ENCODE measurements at places on chromosomes 1 and 21.

- DNase-seq = no peak
Measured at GRCh38 chr1:24085546-24085945, 26.4 kb downstream of the MYOM3 start.

GRCh38 chr1:30130099-30130498 is 593.3 kb downstream of the MATN1 start:
- no peak for DNase-seq

- no peak for DNase-seq
Measured at GRCh38 chr1:6512908-6513280, 21.4 kb upstream of the PLEKHG5 start.

- DNase-seq = no peak
Measured at GRCh38 chr1:178649582-178650350, 75.3 kb upstream of the RALGPS2 start.

- DNase-seq = no peak
Measured at GRCh38 chr1:151485685-151486255, 25.4 kb upstream of the CGN start.

DNA sequence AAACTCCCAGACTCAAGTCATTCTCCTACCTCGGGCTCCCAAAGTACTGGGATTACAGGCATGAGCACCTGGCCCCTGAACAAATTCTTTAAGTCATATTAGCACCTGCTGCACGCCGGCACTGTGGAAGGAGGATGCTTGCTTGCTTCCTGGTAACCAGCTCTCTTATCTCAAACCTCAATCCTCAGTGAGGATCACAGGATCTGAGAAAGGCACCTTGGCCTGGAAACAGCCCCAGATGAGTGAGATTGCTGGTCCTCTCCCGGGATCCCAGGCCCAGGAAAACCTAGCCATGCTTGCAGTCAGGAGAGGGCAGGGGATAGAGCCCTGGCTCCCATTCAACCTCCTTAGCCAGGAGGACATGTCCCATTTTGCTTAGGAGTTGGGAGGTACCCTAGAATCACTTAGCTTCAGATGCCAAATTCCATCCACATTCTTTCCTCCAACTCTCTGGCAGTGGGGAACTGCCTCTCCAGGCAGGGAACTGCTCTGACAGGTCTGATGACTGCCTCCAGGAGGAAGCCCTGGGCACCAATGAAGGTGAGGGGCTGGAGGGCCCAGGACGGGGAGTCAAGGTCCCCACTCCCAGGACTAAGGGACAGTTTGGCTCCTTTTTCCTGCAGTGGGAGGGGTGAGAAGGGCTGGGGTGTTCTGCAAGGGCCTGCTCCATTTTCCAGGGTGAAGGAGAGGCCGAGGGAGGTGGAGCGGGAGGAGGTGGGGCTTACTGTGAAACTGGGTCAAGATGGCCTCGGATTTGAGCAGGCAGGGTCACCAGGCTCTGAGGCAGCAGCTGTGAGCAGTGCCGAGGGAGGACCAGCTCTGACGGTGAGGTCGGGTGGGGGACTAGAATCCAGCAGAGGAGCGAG is 9.5 kb downstream of the GPR37L1 start:
- DNase-seq = peak; percentile 89

- no peak for DNase-seq
Measured at GRCh38 chr1:233815865-233816264, 88.6 kb upstream of the SLC35F3 start.

DNA sequence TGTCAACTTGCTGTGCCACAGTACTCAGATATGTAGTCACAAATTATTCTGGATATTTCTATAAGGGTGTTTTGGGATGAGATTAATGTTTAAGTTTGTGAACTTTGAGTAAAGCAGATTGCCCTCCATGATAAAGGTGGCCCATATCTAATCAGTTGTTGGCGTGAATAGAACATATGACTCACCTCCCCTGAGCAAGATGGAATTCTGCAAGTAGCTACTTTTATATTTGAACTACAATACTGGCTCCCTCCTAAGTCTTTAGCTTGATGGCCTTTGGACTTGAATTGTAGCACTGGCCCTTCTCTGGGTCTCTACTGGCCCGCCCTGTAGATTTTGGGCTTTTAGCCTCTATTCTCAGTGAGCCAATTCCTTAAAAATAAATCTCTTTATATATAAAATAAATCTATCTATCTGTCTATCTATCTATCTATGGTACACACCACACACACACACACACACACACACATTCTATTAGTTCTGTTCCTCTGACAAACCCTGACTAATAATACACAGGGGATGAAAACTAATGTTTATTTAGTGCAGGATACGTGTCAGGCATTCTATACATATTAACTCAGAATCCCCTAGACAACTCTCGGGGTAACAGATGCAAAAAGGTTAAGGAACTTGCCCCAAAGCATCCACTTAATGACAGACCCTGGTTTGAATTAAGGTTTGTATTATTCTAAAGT is 37.9 kb upstream of the PDC start:
- DNase-seq = no peak

- peak; percentile 80 for DNase-seq
Measured at GRCh38 chr1:110084227-110085078, 14.0 kb upstream of the ALX3 start.

GRCh38 chr1:94327001-94327690 is 89.8 kb upstream of the ARHGAP29 start:
- peak; percentile 48 for DNase-seq

DNA sequence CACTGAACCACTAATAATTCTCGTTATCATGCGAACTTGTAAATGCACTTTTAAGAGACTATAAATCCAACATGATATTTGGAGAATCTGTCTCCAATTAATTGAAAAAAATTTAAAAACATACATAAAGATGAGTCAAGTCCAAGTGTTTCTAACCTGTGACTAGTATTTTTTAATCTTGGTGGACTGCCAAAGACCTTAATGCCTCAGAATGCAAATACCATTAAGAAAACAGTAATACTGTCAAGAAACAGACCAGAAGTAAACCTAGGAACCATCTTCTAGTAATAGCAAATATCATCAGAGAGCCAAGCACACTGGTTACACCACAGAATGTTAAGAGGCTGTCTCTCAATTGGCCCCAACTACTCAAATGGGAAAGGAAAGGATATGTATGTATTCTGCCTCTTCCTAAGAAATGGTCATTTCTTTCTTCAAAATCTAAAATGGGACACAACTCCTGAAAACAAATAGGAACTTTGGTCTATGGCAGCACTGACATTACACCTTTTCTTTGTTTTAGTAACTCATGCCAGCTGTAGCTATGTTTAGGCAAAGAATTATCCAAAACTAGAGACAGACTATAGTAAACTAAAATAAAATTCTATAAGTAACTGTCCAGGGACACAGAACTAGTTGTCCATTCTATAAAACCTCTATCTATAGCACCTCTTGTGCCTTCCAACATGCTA is 15.8 kb downstream of the SCYL3 start:
- DNase-seq = no peak

DNA sequence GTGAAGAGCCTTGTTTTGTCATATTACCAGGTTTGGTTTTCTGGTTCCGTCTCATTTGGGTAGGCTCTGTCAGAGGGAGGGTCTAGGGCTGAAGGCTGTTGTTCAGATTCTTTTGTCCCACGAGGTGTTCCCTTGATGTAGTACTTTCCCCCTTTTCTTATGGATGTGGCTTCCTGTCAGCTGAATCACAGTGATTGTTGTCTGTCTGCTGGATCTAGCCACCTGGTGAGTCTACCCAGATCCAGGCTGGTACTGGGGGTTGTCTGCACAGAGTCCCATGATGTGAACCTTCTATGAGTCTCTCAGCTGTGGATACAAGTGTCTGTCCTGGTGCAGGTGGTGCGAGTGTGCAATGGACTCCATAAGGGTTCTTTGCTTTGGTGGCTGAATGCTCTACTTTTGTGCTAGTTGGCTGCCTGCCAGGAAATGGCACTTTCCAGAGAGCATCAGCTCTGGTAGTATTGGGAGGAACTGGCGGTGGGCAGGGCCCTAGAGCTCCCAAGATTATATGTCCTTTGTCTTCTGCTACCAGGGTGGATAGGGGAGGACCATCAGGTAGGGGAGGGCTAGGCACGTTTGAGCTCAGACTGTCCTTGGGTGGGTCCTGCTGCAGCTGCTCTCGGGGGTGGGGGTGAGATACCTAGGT is 246.0 kb downstream of the RYR2 start:
- DNase-seq = no peak

DNA sequence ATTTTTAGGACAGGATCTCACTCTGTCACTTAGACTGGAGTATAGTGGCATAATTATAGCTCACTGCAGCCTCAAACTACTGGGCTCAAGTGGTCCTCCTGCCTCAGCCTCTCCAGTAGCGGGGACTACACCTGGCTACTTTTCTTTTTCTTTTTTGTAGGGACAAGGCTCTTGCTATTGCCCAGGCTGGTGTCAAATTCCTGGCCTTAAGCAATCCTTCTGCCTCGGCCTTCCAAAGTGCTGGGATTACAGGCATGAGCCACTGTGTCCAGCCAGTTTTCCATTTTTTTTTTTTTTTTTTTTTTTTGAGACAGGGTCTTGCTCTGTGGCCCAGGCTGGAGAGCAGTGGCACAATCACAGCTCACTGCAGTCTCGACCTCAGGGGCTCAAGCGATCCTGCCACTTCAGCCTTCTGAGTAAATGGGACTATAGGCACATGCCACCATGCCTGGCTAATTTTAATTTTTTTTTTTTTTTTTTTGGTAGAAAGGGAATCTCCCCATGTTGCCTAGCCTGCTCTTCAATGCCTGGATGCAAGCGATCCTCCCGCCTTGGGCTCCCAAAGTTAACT is 20.6 kb upstream of the CEP85 start:
- no peak for DNase-seq

GRCh38 chr1:36776948-36777831 is 257.1 kb downstream of the GRIK3 start:
- peak; percentile 36 for DNase-seq

Measured in retina (tissue), 1 donor.